ENCODE measurements at places on chromosomes 16 and 17.

GRCh38 chr16:15610369-15610871, 32.5 kb downstream of the MARF1 start:
- DNase-seq, result no peak

DNA sequence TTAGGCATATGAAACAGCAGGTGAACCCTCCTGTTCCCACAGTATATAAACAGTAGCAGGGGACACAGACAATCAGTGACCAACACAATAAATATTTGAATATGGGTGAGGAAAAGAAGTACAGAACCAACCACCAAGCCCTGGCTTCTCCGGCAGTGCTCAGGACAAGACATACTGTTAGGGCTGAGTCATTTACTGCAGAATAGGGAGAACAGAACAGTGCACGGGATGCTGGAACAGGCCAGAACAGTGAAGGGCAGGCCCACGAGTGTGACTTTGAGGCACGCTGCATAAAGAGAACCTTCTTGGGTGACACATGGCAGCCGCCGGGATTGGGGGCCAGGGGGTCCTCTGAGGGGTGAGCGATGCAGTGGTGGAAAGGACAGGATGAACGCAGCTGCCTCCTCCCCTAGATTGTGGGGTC, 160.4 kb downstream of the CMIP start:
- no peak for DNase-seq

DNA sequence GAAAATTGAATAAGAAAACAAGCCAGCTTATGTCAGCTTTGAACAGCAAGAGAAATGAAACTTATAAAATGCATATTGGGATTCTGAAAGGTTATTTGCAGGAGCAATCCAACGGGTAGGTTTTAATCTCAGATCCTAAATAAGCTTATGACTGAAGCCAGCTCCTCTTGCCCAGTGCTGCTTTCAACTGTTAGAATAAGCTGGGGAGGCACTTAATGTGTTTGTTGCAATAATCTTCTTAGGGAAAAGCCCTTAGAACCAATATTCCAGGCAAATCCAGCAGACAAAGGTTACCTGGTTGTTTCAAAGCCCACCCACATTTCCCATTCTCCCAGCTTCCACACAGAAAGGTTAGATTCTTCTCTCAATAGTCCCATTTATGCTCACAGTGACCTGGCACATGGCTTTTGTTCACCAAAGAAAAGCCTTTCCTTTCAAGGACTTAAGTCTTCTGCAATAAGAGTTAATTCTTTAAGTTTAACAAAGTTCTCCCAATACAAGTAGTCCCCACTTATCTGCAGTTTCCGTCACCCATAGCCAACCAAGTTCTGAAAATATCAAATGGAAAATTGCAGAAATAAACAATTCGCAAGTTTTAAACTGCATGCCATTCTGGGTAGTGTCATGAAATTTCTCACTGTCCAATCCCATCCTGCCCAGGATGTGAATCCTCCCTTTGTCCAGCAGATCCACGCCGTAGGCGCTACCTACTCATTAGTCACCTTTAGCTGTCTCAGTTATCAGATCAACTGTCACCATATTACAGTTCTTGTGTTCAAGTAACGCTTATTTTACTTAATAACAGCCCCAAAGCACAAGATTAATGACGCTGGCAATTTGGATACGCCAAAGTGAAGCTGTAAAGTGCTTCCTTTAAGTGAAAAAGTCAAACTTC, 5.9 kb downstream of the TEX2 start:
- DNase-seq, result no peak

DNA sequence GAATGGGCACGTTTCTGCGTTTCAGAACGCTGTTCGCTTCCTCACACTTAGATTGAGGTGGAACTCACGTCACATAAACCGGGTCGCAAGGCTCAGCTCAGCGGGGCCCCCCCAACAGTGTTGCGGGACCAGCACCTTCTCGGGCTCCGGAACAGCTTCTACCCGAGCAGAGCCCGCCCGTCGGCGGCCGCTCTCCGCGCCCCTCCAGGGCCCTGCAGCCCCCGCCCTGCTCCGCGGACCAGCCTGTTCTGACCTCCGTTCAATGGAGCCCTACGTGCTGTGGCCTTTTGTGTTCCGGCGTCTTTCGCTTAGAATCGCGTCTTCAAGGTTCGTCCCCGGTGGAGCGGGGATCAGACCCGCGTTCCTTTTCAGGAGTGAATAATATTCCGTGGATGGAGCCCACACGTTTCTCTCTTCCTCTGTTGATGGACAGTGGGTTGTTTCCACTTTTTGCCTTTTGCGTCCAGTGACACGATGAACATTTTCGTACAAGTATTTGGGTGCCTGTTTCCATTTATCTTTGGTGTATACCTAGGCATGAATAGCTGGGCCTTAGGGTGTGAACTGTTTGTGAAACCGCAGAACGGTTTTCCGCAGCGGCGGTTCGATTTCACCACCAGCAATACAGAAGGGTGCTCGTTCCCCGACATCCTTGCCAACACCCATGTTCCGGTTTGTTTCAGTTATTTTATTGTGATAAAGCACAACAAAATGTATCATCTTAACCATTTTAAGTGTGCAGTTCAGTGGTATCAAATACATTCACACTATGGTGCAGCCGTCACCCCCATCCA, 2.3 kb upstream of the SLC22A31 start:
- DNase-seq, result no peak

GRCh38 chr16:80623376-80623775, 82.6 kb downstream of the DYNLRB2 start:
- DNase-seq, result no peak

GRCh38 chr17:57402681-57403180, 146.4 kb downstream of the MSI2 start:
- no peak for DNase-seq

GRCh38 chr17:17462048-17462824, 14.6 kb upstream of the MED9 start:
- DNase-seq, result no peak

DNA sequence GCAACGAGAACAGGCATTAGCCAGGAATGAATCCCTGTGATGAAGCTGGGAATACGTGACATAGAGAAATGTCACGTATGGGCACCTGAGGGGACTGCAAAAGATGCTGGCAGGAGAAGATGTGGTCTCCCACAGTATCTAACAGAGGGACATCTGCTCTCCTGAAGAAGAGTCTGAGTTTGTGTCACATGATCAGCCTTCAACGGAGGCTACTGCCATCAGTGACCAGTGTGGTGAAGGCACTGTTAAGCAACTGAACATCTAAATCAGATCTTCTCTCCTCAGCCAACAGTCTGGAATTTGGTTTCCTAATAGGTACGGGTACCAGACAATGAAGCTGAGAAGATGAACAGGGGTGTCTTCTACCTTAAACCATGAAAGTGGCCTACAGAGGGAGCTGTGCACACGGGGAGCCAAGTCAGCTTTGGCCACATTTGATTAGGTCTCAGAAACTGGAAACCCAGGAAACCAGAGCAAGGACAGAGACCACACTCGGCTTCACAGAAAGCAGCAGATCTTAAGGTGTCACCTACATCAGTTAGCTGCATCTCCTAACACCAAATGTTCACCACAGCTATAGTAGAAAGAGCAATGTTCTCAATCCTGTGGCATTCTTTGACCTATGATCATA, 41.8 kb downstream of the BRD7 start:
- DNase-seq, result no peak

- DNase-seq, result no peak
Measured at GRCh38 chr17:71437166-71437565, 683.7 kb upstream of the SOX9 start.

DNA sequence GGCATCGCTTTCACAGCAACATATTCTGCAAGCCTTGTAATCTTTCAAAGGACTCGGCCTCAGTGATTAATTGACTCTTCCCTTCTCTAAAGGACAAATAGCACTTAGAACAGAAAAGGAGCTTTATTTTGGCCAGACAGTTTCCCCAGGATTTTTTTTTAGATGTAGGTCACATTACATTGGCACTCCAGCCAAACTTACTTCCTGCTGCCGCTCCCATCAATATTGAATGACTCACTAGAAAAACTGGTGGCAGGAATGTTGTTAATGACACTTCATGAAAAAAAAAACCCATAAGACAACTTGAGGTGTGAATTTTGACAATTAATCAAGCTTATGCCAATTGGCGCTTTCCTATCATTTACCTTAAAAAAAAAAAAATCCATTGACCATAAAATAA, 432.6 kb downstream of the TOX3 start:
- DNase-seq, result no peak

GRCh38 chr16:50880926-50881325, 139.0 kb downstream of the CYLD start:
- no peak for DNase-seq

- DNase-seq, result no peak
Measured at GRCh38 chr16:73361061-73361460, 313.1 kb upstream of the ZFHX3 start.

DNA sequence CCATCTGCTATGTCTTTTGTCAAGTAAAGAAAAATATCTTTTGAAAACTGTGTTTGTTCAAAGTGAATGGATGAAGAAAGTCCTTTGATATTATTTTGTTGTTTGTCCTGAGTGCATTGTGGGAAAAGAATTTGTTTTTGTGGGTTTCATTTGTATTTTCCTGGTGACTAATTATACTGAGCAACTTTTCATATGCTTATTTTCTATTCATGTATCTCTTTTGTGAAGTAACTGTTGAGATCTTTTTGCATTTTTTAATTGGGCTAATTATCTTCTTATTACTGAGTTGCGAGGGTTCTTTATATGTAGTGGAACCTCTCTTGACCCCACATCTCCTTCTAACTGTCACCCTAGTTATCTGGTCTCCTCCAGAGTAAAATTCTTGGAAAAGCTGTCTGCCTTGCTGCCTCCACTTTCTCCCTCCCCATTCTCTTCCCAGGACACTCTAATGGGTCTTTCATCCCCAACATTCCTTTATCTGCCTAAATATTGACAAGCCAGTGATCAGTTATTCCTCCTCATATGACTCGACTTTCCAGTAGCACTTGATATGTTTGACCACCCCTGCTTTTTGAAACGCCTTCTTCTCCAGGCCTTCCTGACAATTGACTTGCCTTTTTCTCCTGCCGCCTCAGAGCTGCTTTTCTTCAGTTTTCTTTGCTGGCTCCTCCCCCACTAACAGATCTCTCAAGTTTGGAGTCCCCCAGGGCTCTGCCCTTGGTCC, 117.6 kb upstream of the HAS3 start:
- DNase-seq, result no peak

DNA sequence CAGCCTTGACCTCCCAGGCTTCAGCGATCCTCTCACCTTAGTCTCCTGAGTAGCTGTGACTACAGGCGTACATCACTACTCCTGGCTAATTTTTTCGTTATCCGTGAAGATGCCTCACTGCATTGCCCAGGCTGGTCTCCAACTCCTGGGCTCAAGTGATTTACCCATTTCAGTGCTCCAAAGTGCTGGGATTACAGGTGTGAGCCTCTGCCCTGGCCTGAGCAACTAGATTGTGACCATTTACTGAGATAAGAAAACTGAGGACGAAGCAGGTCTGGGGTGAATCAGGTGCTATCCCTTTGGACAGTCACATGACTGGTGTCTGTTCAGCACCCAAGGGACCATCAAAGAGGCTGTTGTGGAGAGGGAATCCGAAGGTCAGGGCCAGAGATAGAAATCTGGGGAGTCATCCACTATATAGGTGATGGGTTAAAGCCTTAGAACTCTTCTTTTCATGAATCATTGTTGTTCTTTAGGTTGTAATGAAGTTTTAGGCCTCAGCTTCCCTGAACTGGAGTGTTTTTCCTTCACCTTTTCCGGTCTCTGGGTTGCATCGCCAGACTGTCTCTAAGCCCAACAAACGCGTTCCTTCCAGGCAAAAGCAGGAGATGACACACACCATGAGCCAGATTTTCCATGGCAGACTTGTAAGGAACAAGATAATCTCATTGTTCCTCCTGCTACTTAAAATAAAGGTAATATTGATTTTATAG, 62.5 kb downstream of the FTO start:
- no peak for DNase-seq

DNA sequence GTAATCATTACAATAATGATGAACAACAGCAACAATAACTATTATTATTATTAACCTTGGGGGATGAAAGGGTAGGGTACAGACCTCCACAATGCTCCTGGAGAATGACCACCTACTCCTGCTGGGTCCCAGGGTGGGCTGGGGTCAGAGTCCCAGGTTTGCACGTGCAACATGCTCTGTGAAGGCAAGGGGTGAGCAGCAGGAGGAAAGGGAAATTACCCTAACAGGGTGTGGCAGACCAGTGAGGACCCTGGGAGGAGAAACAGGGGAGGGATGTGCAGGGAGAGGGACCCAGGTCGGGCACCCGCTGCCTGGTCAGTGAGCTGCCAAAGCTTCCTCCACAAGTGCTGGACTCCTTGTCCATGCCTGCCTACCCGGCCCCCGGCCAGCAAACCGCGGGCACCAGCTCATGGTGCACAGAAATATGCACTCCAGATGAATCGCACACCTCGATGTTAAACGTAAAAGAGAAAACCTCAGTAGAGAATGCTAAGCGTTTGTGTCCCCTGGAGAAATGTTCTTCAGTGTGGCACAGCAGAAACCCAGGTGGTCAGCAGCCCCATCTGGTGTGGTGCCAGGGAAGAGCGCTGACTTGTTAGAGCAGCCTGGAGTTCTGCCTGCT, 767.1 kb downstream of the KCNJ18 start:
- no peak for DNase-seq

DNA sequence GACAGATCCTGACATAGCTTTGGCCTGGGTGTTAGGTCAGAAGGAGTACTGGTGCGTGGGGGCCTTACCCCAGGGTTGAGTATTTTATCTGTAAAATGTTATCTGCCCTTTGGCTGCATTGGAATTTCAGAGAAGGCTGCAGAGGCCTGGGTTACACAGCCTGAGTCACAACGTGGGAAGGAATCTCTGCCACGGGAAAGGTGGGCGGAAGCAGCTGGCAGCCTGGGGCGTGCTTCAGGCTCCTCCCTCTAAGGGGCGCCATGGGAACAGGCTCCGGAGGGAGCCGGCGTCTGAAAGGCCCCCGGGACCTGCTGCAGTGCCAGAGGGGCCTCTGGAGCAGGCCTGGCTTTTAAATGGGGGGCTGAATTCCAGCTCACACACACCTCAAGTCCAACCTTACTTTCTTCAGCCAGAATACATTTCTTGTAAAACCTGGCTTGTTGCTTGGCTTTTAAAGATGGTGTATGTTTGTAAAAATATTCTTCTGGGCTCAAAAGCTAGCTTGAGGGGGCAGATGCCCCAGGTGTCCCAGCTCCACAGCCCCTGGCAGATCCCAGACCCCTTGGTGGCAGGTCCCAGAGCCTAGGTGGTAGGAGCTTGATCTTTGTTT, 142.2 kb downstream of the RAB11FIP4 start:
- DNase-seq, result no peak

DNA sequence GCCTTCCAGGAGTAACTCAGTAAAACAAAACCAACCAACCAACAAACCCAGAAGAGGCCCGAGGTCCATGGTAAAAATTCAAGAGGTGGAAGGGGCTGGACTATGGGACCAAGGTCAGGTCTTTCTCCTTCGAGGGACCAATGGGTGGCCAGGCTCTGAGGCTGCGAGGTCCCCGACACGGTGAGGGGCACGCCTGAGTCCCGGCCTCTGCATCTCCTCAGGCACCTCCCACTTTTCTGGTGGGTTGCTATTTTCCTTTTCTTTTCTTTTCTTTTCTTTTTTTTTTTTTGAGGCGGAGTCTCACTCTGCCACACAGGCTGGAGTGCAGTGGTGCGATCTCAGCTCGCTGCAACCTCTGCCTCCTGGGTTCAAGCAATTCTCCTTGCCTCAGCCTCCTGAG, 18.0 kb downstream of the CD7 start:
- DNase-seq, result no peak

GRCh38 chr16:72818236-72818845, 229.6 kb downstream of the ZFHX3 start:
- DNase-seq, result no peak

All from NCI-H1417 treated with DMSO at 0.1 percent for 48 hours (cell line).